ENCODE measurements at places on chromosomes 2 and 18. TPM values are rescaled to one million over a fixed set of nuclear protein-coding genes. Genes with fewer than 3 reads are reported as not detected.

DNA sequence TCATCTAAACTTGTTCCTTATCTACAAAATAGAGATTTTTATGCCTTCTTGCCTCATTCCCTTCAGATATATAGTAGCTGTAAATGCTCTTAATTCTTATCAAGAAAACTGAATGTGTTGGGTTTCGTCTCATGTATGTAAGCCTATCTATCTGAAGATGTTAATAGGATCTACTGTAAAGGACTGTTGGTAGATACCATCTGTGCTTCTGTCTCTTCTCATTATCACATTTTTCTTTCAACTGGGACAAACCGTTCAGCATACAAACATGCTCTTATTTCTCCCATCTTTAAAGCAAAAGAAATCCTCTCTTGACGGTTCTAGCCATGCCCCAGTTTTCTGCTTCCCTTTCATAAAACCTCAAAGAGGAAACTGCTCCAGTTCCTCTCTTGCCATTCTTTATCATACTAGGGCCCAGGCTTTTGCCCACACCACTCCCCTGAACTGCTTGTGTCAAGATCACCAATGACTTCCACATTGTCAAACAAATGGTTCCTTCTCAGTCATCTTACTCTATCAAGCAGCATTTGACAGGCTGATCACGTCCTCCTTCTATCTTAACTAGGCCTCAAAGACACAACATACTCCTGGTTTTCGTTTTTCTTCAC is 88.7 kb downstream of the ARHGEF33 start:
- no peaks in the 10 kb centered on the region for H3K27me3 ChIP-seq
- no peak overlapping the region for H3K27ac ChIP-seq
- no peak overlapping the region for H3K4me3 ChIP-seq
- H3K4me1 ChIP-seq = no peaks in the 10 kb centered on the region

- H3K27me3 ChIP-seq = no peaks in the 10 kb centered on the region
- no peak overlapping the region for H3K4me3 ChIP-seq
- no peaks in the 10 kb centered on the region for H3K36me3 ChIP-seq
Observed at GRCh38 chr2:230258483-230258882, 32.9 kb downstream of the SP140 start.

GRCh38 chr2:26683583-26683982 is 8.9 kb upstream of the KCNK3 start:
- H3K27ac ChIP-seq = no peak overlapping the region
- no peaks in the 10 kb centered on the region for H3K36me3 ChIP-seq
- no peak for DNase-seq
- H3K4me1 ChIP-seq = peaks cover 14% of the 10 kb centered on the region

DNA sequence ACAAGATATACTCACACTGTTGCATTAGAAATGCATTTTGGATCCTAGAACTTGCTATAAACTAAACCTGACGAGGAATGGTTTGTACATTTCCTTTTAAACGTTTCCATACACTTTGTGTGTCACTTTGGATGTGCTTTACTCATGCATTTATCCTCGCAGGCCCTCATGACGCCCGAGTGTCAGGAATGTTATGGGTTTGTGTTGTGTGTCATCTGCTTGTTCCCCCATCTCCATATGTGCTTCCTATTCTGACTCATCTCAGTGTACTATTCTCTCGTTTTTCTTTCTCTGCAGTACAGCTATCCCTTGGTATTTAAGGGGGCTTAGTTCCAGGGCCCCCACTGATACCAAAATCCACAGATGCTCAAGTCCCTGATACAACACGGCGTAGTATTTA is 121.5 kb upstream of the RASGRP3 start:
- H3K27me3 ChIP-seq = no peaks in the 10 kb centered on the region
- DNase-seq = no peak
- H3K36me3 ChIP-seq = no peaks in the 10 kb centered on the region
- no peak overlapping the region for H3K4me3 ChIP-seq
- no peaks in the 10 kb centered on the region for H3K4me1 ChIP-seq
- no peak overlapping the region for H3K27ac ChIP-seq

- H3K4me1 ChIP-seq = no peaks in the 10 kb centered on the region
- no peak overlapping the region for H3K4me3 ChIP-seq
- no peaks in the 10 kb centered on the region for H3K36me3 ChIP-seq
- no peaks in the 10 kb centered on the region for H3K27me3 ChIP-seq
- no peak overlapping the region for H3K27ac ChIP-seq
- DNase-seq = no peak
Observed at GRCh38 chr2:171102802-171103201, 57.9 kb downstream of the TLK1 start.

DNA sequence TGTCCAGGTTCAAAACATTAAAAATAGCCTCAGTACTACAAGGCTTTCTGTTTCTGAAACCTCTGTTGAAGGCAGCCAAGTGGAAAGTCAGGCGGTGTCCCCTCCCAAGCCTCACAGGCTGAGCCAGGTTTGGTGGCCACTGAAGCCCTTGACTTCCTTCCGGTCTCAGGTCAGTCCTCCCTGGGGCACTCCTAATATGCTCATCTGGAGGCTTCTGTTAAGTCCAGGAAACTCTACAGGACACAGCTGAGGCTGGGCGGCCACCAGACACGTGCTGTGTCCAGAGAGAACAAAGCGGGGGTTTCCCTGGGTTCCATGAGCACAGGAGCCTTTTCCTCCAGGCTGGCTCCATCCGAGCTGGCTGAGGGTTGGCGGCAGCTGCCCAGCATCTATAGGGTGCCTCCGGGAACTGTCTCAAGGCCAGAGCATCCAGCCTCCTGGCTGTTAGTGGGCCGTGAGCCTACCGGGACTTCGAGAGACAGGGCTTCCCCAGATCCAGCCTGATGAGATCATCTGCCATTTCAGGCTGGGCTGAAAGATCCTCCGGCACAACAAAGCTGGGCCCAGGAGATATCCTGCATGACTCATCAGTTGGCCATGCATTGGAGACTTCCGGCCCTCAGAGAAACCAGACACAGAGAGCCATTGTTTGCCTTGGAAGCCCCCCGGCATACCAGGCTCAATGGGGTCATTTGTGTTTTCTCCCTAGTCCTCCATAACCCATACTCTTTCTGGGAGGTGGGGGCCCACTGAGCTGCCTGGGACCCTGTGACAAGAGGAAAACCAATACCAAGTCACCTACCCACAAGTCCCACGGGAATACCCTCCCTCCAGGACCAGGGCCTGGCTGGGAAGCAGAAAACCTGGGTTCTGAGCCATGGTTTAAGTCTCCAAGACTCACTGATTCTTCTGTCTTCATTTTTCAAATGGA is 71.7 kb downstream of the HS1BP3 start:
- H3K4me1 ChIP-seq = peaks cover 13% of the 10 kb centered on the region
- no peaks in the 10 kb centered on the region for H3K27me3 ChIP-seq
- DNase-seq = no peak
- H3K36me3 ChIP-seq = no peaks in the 10 kb centered on the region
- no peak overlapping the region for H3K4me3 ChIP-seq

DNA sequence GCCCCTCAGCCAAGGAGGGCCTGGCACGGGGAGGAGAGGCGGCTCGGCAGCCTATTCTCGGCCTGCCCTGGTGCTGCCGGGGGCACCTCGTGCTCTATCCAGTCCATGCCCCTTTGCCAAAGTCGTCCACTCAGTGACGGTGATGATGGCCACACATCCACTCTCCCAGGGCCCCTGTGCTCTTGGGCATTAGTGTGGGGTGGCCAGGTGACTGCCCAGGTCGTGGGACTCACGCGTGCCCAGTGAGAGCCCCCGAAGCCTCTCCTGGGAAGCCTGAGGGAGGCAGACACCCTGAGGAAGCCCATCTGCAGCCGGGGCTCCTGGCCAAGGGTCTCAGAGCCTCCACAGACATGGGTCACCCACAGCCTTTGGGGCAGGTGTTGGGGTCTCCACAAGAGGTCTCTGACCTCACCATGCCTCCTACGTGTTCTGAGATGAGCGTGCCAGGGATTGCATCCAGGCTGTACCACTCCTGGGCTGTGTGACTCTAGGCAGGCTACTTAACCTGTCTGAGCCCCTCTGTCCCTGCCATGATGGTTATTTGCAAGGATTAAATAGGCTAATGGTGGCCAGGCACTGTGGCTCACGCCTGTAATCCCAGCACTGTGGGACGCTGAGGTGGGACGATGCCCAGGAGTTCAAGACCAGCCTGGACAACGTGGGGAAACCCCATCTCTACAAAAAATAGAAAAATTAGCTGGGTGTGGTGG is 12.9 kb downstream of the RAMP1 start:
- no peak for DNase-seq
- no peaks in the 10 kb centered on the region for H3K27me3 ChIP-seq
- no peak overlapping the region for H3K4me3 ChIP-seq
- no peak overlapping the region for H3K27ac ChIP-seq
- peaks cover 19% of the 10 kb centered on the region for H3K4me1 ChIP-seq

GRCh38 chr2:203059567-203060240 is 45.0 kb downstream of the NBEAL1 start:
- no peak overlapping the region for H3K27ac ChIP-seq
- H3K4me3 ChIP-seq = no peak overlapping the region
- DNase-seq = no peak
- H3K4me1 ChIP-seq = no peaks in the 10 kb centered on the region
- H3K27me3 ChIP-seq = no peaks in the 10 kb centered on the region

DNA sequence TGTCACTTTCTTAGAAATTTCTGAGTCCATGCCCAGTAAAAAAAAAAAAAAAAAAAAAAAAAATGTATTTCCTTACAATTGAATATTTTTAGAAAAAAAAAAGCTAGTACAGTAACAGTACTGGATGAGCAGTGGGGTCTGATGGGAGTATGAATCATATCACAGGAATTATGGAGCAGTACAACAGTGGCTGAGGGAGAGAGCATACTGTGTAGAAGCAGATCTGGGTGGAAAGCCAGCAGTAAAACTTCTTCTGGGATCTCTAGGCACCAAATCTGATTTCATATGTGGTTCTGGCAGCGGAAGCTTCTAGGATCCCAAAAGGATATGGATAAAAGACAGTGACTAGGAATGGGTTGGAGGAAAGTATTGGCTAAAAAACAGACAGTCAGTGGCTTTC is 414.9 kb upstream of the FSHR start:
- no peaks in the 10 kb centered on the region for H3K36me3 ChIP-seq
- H3K4me3 ChIP-seq = no peak overlapping the region
- DNase-seq = no peak
- H3K27ac ChIP-seq = no peak overlapping the region

DNA sequence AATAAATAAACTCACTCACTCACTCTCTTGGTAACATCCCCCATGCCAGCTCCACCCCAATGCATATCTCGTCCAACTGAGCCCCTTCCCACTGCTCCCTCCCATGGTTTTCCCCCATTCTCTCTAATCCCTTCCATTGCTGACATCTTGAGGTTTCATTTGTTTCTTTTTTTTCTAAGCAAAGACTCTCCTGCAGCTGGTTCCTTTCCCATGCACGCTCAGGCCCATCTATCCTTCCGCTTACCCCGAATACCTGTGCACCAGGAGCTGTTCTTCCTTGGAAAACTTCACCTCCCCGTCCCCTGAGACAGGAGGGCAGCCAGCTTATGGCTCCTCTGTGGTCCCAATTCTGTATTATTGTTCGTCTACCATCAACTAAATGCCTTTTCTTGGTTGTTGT is 41.7 kb upstream of the IGFBP2 start:
- peaks cover 15% of the 10 kb centered on the region for H3K4me1 ChIP-seq
- H3K36me3 ChIP-seq = no peaks in the 10 kb centered on the region
- H3K27ac ChIP-seq = no peak overlapping the region
- no peaks in the 10 kb centered on the region for H3K27me3 ChIP-seq
- H3K4me3 ChIP-seq = no peak overlapping the region

DNA sequence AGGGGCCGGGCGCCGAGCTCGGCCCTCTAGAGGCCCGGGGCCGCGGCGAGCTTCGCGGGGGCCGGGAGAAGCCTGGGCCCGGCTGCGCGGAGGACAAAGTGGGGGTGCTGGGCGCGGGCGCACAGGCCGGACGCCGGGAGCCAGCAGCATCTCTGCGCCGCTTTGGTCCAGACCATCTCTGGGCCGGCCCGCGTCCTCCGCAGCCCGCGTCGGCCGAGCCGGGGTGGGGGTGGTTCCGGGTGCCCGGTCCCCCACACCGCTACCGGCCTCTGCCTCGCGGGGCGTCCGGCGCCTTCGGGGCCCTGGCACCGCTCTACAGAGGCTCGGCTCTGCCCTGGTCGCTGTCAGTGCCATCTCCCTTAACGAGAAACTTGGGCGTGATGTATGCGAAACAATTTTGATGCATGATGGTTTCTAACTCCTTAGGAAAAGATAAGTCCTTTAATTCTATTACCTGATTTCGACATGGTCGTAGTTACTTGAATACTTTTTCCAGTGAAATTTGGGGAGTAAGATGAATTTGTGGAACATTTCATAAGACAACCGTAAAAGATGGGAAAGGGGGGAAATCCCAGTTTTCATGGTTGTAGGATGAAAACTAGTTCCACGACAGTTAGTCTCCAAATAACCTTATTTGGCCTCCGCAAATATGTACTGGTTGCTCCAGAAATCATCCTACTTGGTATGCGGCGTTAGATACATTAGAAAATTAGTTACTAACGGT is 562 bp downstream of the TWSG1 start:
- no peaks in the 10 kb centered on the region for H3K36me3 ChIP-seq
- peak overlapping the region; percentile 89 for H3K27ac ChIP-seq
- H3K27me3 ChIP-seq = no peaks in the 10 kb centered on the region
- H3K4me3 ChIP-seq = peak overlapping the region; percentile 82
- peaks cover 8% of the 10 kb centered on the region for H3K4me1 ChIP-seq

DNA sequence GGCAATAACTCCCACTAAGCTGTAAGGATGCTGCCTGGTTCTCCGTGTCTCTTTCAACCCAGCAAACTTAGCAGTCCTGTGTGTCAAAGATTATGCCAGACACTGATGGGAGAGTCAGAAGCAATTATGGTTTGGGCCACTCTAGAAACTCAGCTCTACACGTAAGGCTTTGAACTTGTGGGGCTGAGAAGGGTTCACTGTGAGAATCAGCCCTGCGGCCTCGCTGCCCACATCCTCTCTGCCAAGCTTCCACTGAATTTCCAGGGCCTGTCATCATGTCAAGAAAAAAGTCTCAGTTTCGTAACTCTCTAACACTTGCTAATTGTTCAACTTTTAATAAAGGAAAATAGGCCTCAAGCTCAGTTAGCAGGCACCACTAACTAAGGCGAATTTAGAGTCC is 308.8 kb upstream of the LYPD1 start:
- no peaks in the 10 kb centered on the region for H3K36me3 ChIP-seq
- no peak for DNase-seq
- no peaks in the 10 kb centered on the region for H3K27me3 ChIP-seq

The NEU2 gene
- not detected for total RNA-seq

The DOK6 gene
- 0.88 TPM for total RNA-seq

The HNMT gene
- total RNA-seq = 10.6 TPM

The SCLY gene
- 13.4 TPM for total RNA-seq

The DES gene
- 327 TPM for total RNA-seq

The CHRNA1 gene
- total RNA-seq = not detected

The CD226 gene
- total RNA-seq = 1.9 TPM
